ENCODE measurements at places on chromosomes 16 and 17.

DNA sequence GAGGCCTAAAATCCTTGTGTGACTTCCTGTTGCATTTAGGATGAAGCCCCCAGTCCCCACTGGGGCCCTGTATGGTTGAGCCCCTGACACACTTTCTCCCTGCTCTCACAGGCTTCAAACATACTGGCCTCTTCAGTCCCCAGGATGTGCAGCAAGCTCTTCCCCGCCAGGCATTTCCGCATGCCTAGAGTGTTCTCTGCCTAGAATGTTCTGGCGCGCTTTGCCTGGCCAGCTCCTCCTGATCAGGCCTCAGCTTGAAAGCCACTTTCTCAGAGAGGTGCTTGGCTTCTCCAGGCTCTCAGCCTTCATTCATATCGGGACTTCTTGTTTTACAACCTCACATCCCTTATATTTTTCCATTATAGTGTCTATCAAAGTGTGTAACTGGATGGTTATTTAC is 123.7 kb downstream of the SPACA3 start:
- DNase-seq, result no peak

DNA sequence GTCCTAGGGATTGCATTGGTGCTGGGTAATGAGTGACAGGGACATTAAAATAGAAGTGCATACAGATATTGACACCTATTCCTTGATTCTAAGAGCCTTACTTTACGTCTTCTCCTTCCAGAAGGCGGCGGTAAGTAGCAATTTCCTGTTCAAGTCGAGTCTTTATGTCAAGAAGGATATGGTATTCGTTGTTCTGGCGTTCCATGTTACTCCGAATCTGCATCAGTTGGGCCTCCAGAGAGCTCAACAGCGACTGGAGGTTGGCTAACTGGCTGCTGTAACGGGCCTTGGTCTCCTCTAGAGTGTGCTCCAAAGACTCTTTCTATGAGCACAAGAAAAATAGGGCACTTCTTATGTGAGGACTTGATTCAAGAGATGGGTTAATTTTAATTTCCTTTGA is 7.0 kb downstream of the KRT20 start:
- DNase-seq, result no peak

GRCh38 chr16:30724641-30725417 is 23.4 kb upstream of the PHKG2 start:
- DNase-seq, result no peak

DNA sequence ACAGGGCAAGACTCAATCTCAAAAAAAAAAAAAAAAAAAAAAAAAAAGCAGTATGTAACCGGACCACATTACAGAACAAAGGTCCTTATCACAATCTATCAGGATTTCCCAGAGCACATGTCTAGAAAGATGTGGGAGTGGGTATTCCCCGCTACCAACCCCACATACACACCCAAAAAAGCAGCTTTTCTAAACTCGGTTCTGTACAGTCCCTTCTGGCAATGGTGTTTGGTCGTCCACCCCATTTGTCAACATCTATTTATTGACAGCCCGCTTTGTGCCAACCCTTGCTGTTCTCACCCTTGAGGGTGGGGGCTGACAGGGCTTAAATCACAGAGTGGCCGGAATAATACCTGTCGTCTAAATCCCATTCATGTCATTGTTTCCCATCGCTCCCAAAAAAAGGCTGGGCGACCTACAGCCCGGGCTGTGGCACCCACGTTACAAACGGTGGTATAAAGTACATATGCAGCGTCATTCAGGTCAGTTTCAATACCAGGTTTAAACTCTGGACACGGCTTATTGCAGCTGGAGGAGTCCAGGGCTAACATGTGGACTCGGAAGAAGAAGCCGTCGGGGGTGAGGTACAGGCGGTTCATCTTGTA is 3.6 kb downstream of the C17orf58 start:
- DNase-seq, result no peak

GRCh38 chr17:17134957-17135333 is 71.2 kb downstream of the PLD6 start:
- no peak for DNase-seq

GRCh38 chr16:56625140-56625942 is at the start of gene MT1E:
Gene MT1E (plus strand): TSS chr16:56625781. CDS start chr16:56625852, 71 bp downstream.
- no peak for DNase-seq
